Stimulated activated CD4-positive, alpha-beta T cell treated with anti-CD3 and anti-CD28 coated beads, Interleukin-4, amount 100 ng/mL, for 1 hour (primary cell): ENCODE measurements at places on chromosomes 6 and 20.

GRCh38 chr20:23287354-23288190 is 63.0 kb upstream of the NXT1 start:
- DNase-seq: no peak

GRCh38 chr6:124026694-124027093 is 223.0 kb downstream of the NKAIN2 start:
- DNase-seq: no peak

DNA sequence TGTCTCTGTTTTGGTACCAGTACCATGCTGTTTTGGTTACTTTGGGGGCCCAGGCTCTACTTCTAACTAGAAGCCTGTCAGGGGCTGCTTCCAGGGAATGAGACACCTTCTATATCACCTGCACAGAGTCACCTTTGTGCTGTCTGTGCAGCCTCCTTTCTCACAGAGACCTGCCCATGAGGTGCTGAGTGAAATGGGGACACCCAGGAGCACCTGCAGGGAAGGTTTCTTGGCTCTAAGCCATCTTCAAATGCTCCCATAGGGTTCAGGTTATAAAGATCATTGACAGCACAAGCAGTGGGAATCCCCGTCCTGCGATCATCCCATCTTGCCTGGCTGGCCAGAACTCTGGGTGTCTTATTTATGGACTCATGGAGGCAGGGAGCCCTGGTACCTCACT is 19.1 kb downstream of the GABRR2 start:
- no peak for DNase-seq

DNA sequence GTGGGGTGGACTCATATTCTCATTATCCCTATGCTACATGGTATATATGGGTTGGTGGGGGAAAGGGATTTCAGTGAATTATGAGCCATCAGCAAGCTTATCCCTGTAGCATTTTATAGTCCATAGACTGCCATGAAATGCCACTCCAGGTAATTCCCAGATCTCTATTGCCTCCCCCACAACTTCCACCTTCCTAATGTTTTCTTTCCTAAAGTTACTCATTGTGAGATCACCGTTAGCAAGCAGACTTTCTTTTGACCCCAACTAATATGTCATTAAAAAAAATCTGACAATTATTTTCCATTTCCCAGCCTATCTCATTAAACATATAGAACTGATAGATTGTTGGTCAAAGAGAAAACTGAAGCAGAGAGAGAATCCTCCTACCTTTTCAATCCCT is 40.7 kb upstream of the TBX18 start:
- no peak for DNase-seq

DNA sequence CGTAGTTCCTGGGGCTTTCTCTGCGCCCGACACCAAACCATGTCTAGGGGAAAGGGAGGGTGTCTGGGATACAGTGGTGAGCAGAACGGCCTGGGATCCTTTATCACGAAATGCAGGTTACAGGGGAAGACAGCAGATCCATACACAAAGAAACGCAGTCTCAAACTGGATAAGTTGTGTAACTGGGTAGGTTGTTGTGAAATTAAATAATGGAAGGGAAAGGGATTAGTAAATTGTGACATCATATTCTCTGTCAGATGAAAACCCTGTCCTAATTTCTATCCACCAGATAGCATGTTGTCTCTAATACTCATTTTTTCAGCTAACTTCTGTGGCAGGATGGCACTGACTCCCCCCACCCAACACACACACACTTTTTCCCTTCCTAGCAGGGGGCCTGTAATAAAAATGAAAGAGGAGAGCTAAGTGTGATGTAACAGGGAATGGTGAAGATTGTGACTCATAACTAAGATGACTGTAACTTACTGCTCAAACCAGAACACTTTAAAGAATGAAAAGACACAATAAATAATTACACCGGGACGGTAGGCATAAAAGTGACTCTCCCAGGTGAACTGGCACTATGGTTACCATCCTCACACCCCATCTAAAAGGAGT is 769 bp upstream of the TRPC4AP start:
- DNase-seq: peak; percentile 35

DNA sequence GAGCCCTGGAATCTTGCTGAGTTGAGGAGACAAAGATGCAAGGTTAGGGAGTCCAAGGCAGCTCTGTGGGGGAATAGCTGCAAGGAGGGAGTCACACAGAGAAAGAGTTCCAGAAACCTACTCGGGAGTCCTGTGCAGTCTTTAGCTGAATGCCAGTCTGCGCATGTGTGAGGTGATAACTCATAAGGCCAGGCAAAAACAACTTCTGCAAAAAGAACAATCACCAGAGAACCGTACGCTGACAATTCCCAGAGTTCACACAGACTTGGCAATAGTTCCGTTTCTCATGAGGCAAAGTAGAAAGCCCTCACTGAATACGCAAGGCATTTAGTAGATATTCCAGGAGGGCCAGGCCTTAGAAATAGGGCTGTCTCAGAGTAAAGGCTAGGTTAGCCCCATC is 135.2 kb upstream of the TAB2 start:
- no peak for DNase-seq

- DNase-seq: no peak
Measured at GRCh38 chr6:30169658-30170614, 6.6 kb downstream of the TRIM15 start.

DNA sequence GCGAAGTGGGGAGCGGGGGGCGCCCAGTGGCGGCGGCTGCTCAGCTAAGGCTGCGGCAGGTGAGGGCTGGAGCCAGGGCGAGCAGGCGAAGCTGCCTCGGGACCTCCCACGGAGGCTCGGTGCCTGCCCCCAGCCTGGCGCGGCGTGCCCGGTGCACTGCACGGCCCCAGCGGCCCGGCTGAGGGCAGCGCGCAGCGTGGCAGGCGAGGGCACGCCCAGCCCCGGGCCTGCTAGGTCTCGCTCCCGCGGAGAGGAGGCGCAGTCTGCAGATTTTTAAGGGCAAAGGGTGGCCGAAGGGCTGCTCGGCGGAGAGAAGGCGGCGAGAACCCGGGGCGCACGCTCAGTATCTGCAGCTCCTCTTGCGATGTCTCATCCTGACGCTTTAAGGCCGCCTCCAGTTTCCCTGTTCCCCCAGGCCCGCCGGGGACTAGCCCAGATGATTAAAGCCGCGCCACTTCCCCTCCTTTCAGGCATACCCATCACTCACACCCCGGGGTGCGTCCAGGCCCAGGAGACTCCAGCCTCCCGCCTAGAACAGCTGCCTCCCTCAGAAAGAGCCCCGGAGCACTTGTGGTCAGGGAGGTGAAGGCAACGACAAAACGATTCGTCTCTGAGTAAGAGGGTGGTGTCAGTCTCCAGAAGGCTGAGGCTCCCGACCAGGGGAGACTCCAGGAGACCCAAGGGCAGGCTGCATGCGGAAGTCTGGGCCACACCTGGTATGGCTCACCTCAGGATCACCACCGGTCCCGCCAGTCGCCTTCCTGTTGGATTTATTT is at the start of gene FERMT1:
TSS of gene FERMT1 (minus strand) at position 158 of the 776 bp plus-strand sequence. CDS start 3,476 bp downstream, outside the sequence.
- peak; percentile 24 for DNase-seq

DNA sequence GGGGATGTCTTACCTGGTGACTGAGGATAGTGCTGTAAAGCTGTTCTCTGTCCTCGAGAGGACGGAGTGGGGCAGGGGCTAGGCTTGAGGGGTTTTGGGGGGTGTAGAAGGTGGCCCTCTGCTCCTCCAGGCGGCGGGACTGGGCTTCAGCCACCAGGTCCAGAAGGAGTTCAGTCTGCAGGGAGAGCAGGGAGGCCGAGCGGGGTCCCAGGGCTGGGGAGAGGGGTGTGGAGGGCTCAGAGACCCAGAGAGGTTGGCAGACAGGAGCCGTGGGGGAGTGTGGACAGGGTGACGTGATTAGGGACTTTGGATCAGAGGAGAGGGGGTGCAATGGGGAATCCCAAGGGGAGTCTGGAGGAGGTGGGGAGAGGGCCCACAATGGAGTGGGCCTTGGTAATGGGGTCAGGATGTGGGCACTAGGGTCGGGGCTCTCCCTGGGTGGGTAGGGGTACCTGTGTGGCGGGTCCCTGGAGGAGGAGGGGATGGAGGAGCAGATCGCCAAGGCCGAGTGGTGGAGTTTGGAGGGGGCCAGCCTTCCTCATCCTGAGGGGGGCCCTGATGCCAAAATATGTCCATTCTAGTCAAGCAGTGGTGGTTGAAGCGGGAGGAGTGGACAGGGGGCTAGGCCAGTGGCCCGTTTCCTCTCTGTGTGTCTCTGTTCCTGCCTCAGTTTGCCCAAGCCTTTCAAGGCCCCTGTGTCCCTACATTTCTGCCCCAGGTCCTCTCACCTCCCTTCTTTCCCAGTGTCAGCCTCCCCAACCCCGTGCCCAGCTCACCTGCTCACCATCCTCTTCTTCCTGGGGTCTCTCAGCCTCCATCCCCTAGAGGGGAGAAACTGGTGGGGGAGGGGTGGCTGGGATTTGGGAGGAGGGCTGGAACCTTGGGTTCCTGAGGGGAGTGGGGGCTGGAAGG is 491 bp downstream of the GPSM3 start:
- DNase-seq: no peak

DNA sequence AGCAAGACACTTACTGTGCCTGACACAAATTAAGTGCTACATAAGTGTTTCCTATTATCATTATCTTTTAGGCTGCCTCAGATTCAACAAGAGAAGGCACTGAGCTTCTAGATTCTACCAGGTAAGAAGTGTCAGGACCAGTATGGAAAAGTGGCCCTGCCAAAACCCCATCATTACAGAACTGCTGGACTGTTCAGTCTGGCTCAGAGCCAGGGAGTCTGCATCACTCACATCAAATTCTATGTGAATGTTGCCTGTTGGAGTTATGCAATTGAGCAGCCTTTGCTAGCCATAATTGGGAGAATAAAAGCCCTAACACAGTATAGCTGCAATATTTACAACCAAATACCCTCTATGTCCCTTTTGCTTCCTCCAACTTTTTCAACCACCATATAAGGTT is 70.9 kb downstream of the ATG5 start:
- no peak for DNase-seq

DNA sequence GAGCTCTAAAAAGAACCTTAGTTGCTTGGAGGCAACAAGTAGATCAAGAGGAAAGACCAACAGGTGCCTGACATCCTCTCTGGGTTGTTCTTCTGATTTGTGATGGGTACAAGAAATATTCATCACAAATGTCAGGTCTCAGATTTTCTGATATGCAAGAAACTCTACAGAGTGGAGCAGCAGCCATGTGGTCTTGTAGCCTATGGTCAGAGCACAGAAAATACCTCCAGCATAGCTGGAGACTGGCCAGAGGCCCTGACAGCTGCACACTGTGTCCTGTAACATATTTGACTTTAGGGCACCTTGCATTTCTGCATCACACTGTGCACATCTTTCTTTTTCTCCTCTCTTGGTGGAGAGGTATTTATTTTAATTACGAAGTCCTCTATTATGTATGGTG is 116.3 kb downstream of the GMPR start:
- DNase-seq: no peak

DNA sequence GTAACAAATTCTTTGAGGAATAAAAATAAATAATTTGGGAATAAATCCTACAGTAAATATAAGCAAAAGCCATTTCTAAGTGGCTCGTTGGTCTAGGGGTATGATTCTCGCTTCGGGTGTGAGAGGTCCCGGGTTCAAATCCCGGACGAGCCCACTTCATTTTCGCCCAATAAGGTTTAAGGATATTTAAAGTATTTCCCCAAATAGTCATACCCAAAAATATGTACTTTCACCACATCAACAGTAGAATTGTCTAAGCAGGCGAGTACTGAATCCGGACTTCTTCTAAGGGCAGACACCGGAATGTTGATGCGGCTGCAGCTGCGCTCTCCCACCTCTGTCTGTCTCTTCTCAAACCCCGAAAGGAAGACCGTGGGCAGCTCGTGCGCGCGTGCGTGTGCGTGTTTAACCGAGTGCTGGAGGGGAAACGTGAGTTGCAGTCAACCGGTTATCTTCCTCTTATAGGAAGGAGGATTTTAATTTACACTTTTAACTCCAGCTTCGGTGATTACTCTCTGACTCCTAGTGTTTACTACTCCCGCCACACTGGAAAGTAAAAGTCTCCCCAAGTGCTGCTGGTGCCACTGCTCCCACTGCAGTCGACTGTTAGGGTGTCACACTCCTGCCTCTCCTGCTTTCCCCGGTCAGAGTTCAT is 155.7 kb upstream of the PRSS16 start:
- DNase-seq: peak; percentile 13

- DNase-seq: no peak
Measured at GRCh38 chr20:7113577-7114466, 346.3 kb downstream of the BMP2 start.

DNA sequence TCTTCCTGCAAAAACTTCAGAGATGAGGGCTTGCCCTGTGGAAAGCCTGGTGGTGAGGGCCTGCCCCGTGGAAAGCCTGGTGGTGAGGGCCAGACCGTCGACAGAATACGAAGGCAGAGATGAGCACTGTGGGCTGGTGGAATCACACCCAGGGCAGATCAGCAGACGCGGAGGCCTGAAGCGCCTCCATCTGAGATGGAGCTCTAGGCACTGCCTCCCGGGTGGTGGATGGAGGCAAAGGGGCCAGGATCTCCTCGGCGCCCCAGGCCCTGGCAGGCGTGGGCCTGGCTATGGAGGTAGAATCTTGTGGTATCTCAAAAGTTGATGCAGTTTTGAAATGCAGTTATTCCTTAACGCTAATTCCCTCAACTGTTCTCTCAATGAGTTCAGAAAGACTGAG is 104.8 kb downstream of the PSMB1 start:
- DNase-seq: no peak

DNA sequence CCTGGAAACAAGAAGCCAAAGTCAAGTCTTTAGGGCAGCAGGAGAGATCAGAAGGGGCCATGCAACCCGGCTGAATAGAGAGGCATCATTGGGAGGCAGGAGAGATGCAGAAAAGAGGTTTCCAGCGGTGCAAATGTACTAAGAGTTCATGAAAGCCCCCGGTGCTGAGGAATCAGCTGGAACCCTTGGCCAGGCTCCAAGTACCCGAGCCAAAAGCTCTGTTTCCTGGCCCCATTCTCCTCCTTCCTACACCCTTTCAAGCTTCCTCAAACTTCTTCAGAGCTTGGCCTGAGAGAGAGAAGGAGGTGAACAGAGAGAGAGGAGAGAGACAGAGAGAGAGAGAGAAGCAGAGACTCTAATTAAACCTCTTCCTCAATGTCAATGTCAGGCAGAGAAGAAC is 433.5 kb downstream of the PRKN start:
- no peak for DNase-seq

DNA sequence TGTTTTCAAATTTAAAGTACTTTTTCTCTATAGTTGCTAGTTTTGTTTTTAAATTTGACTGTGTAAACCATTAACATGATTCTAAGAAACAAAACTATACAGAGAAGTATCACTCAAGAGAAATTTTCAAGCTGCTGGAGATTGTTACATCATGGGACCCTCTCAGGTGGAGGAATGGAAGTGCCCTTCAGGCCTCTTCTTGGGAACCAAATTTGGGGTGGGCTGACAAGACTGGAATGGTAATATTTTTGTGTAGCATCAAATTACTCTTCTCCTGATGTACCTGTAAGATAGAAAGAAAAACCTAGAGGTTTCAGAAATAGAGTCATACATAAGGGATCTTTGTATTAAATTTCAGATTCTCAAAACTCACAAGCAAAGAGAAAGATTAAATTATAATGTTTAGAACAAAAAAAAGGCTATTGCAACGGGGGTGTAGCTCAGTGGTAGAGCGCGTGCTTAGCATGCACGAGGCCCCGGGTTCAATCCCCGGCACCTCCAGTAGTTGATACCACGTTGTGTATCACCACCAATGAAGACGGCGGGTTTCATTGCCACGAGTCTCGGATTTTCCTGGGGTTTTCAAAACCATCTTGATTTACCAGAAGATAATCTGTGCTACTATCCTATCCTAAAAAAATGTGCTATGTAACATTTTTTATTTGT is 193.7 kb downstream of the GPX5 start:
- DNase-seq: peak; percentile 12
